Stimulated activated CD8-positive, alpha-beta memory T cell treated with anti-CD3 and anti-CD28 coated beads, Interleukin-4, amount 100 ng/mL, for 24 hours (primary cell): ENCODE measurements at places on chromosomes 2 and 18.

DNA sequence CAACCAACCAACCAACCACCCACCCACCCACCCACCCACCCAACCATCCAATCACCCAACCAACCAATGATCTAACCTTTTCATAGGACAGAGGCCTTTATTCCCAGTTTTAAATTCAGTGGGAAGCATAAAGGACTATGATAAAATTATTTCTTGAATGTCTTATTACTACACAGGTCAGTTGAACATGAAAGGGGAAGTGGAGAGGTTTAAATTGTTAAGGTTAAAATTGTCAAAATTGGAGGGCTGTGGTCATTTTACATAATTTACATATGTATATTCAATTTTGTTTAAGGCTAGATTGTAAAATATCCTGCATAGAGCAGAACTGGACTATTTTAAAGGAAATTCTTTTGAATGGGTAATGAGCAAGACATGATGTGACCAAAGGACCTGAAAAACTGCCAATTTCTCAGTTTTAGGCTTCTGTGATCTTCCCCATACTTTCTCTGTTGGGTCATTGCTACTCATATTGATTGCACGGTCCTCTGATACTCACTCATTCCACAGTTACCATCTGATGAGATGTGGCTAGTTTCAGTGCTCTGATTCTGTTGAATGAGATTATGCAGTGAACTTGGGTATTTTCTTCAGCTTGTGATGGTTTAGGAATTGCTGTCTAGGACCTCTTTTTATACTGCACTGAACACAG lies 127.4 kb downstream of the PLCL1 start:
- DNase-seq, result no peak

- no peak for DNase-seq
Measured at GRCh38 chr18:79625195-79625923, 54.2 kb upstream of the CTDP1 start.

GRCh38 chr18:48575658-48576456 lies 37.0 kb downstream of the CTIF start:
- no peak for DNase-seq

DNA sequence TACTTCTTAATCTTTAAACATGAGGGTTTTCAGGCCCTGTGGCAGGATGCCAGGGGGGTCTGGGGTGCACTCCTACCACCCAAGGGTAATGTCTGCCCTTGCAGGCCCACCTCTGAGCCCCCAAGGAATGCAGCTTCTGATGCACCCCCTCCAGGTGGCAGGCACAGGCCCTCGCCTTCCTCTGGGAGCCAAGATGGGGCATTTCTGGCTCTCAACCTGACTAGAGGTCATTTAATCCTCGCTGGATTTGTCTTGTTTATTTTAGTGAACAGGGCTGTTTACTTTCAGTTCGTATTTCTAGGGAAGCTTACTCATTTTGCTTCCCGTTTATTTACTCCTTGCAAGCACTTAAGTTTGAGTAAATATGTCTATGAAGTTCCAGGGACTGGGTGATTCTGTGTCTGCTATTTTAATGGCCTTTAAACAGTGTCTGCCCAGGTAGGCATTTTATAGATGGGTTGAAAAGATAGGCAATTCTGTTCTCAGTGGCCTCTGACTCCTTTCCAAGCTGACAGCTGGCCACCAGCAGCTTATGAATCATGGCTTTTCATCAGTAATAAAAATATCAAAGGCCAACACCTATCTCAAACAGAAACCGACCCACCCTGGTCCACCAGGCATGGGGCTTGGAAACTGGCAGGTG lies 11.1 kb upstream of the DNPEP start:
- no peak for DNase-seq

GRCh38 chr18:39959839-39960238 lies 1995.2 kb upstream of the PIK3C3 start:
- no peak for DNase-seq

GRCh38 chr2:7190587-7191324 lies 273.5 kb downstream of the RNF144A start:
- DNase-seq, result no peak

DNA sequence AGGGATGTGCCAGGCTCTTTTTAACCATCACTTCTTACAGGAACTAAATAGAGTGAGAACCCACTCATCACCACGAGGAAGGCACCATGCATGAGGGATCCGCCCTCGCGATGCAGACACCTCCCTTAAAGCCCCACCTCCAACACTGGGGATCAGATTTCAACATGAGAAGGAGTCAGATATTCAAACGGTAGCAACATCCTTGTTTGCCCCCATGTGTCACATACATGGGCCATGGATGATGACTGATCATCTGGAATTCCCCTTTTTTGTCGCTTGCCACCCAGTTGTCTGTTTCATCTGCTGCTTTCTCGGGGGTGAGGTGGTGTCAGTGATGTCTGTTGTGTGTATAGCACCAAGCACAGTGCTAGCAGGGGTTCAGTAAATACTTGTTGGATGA lies 57.9 kb downstream of the NCK2 start:
- no peak for DNase-seq

GRCh38 chr2:37907501-37908225 lies 17.4 kb upstream of the RMDN2 start:
- DNase-seq, result no peak

DNA sequence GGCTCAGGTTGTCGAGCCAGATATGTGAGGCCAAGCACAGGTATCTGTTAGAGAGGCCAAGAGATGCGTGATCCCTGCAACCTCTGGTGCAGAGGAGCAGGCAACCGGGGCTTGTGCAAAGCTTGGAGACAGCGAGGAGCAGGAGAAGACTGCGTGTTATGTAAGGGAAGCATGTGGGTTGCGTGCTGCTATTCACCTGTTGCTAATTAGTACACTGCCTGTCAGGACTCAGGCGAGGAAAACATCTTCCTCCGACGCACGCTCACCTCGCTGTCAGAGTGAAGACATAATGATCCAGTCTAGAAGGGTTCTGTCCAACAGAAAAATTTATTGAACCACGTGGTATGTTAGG lies 102.5 kb downstream of the HNRNPLL start:
- DNase-seq, result no peak

GRCh38 chr18:50428531-50429206 lies 53.8 kb downstream of the SKA1 start:
- no peak for DNase-seq

DNA sequence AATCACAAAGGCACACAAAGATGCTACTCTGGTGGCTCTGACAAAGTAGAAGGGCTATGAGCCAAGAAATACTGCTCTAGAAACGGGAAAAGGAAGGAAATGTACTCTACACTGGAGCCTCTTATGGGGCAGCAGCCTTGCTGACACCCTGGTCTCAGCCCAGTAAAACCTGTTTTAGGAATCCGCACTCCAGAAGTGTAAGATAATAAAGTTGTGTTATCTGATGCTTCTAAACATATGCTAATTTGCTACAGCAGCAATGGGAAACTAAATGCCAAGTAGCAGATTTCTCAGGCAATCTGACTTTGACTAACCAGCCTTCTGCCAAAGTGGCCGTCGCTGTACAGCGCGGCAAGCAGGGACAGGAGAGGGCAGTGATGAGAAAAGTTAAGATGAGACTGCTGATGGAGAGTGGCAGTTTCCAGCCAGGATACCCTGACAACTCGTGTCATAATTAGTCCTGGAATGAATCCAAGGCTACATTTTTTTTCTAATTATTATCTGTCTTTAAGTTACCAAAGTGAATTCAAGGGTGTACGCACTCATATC lies 99.0 kb downstream of the NETO1 start:
- DNase-seq, result no peak

- DNase-seq, result no peak
Measured at GRCh38 chr18:9419956-9420631, 55.2 kb upstream of the RALBP1 start.

DNA sequence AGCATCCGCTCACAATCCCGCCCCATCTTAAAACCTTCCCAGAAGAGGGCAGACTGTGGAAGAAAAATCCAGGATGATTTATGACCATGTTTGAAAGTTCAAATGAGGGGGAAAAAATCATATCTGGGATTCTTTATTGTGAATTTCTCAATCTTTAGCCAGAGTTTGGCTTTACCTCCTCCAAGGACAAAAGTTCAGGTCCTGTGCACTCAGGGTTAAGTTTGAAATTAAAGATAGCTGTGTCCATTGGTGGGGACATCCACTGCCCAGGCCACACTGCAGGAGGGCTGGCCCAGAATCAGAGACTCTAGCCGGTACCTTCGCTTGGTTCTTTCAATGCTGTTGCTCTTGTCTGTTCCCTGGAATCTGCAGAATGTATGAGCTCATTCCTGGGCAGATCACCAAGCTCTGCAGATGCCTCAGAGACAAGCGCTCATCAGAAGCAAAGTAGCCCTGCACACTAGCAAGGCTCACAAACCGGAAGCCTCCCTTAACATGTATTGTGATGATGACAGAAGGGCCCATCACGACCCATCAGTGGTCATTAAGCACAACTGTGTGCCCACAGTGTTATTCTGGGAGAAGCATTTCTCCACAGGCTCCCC lies 375.3 kb upstream of the KLHL29 start:
- no peak for DNase-seq
